ENCODE measurements at places on chromosomes 2 and 18.

DNA sequence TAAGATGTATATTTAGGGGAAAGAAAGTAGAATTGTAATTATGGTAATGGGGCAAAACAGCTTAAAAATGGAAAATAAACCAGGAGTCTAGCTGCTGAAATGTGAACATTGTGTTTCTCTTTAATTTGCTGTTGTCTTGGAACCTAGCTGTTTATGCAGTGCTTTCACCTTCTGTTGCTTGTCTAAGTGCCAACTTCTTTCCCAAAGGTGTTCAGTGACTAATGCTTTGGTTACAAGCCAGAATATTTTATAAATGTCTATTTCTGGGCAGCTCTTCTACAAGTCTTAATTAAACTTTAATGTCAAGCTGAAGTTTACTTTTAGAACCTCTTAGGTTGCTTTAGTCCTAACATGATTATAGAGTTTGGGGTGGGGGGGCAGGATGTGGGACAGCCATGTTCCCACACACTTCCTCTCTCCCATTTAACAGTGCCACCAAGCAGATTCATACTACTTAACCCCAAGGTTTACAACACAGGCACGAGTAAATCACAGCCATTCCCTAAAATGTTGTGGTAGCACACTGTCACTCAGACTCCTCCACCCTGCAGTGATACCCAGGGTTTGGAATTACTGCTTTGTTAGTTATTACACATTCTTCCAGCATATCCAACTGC lies 60.6 kb downstream of the ITGA4 start:
- no peak for DNase-seq

DNA sequence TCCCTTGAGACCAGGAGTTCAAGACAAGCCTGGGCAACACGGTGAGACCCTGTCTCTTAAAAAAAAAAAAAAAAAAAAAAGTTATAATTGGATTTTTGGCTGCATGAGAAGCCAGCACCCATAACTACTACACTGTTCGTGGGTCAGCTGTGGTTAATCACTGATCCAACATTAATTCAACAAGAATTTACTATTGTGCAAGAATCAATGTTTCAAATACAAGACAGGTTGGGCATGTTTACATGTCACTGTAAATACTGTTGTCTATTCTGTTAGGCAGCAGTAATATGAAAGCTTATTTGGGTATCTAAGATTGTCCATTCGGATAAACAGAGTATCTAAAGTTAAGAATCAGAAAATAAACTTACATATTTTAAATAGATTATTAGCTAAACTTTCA lies 62.3 kb downstream of the ESCO1 start:
- no peak for DNase-seq

DNA sequence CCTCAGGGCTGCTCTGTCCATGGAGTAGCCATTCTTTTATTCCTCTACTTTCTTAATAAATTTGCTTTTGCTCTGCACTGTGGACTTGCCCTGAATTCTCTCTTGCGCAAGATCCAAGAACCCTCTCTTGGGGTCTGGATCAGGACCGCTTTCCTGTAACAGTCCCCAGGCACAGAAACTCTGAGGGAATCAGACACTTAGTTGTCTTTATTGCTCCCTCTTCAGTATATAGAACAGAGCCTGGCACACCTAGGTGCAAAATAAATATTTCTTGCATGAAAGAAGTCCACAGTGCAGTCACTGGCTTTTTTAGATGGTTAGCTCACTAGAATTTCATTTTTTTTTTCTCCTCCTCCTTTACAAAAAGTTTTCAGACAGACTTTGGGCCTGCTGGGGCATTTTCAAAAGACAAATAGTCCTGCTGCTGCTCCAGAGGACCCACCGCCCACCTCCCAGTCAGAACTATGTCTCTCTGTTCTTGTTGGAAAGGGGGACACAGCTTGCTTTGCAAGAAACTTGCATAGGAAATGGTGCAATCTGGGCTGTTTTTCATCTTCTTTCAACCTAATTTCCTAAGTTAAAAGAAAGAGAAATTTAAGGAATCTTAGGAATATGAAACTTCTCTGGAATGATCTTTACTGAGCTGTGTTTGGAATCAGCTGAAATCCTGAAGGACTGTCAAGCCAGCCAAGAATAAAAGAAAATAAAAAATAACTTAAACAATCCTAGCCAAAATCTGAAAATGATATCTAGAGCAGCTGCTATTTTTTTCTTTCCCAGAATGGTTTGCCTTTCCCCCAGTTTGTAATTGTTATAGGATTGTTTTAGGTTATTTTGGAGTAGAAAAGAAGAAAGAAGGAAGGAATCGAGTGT lies 31.7 kb upstream of the MAP4K3 start:
- DNase-seq: no peak

GRCh38 chr2:150938527-150938926 lies 323.1 kb downstream of the RBM43 start:
- DNase-seq: no peak

GRCh38 chr2:15939556-15939853 lies 845 bp upstream of the MYCN start:
- DNase-seq: no peak

- no peak for DNase-seq
These were observed 230.9 kb downstream of the GCA start for GRCh38 chr2:162574615-162575452.

- DNase-seq: no peak
These were observed 8.8 kb downstream of the LBH start for GRCh38 chr2:30239986-30240752.

- DNase-seq: no peak
These were observed 97.2 kb downstream of the VAPA start for GRCh38 chr18:10011061-10011460.

GRCh38 chr2:233764264-233764663 lies 4.2 kb downstream of the UGT1A1 start:
- no peak for DNase-seq

Data from NAMALWA (cell line).